ENCODE measurements at places on chromosomes 1 and 21. TPM values are rescaled to one million over a fixed set of nuclear protein-coding genes. Genes with fewer than 3 reads are reported as not detected.
A peak's percentile ranks its signal among the peaks of the same experiment; 100 is the strongest.

The UBIAD1 gene
- total RNA-seq, result 24.0 TPM

The OR2T33 gene
- not detected for total RNA-seq

The CNIH3 gene
- total RNA-seq, result 2.1 TPM

The TMEM79 gene
- 8.2 TPM for total RNA-seq

The LIN28A gene
- not detected for total RNA-seq

The KRTAP19-3 gene
- not detected for total RNA-seq

- H3K27ac ChIP-seq, result no peak overlapping the region
- H3K4me3 ChIP-seq, result no peak overlapping the region
- DNase-seq, result no peak
- H3K4me1 ChIP-seq, result no peaks in the 10 kb centered on the region
- H3K36me3 ChIP-seq, result peaks cover 3% of the 10 kb centered on the region
Observed at GRCh38 chr1:98112626-98113025, 191.8 kb upstream of the DPYD start.

GRCh38 chr1:184970691-184971161, 3.6 kb downstream of the NIBAN1 start:
- H3K4me3 ChIP-seq, result peak overlapping the region; percentile 27
- DNase-seq, result peak; percentile 18
- H3K27me3 ChIP-seq, result peaks cover 6% of the 10 kb centered on the region
- H3K27ac ChIP-seq, result peak overlapping the region; percentile 63
- peaks cover 56% of the 10 kb centered on the region for H3K4me1 ChIP-seq

DNA sequence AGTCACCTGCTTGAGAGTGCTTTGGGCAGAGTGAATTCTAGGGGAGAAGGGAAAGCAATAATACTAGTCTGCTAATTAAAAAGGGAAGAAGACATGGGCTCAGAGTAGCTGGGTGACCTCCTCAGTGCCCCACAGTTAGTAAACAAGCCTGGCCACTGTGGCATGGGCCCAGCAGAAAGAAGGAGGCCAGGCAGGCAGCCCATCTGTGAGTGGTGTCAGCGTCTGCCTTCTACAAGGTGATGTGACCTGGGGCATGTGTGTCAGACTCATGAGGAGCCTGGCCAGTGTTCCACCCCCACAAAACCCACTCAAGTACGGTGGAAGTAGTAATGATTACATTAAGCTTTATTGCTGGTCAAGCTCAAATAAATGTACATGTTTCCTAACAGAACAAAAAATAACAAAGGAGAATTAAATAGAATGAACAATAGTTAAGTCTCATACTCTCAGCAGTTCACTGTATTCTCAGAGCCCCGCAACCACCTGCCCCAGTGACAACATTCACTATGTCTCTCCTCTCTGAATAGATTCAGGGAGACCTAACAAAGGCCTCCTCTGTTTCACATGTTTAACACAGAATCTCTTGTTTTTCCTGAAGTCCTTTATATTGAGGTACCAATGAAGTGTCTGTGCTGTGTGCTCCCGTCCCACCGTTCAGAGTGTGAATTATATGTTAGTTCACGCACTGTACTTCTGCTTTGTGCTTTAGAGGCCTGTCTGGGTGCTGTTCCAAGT, 32.5 kb downstream of the SLC22A15 start:
- no peak for DNase-seq
- H3K36me3 ChIP-seq, result no peaks in the 10 kb centered on the region
- no peak overlapping the region for H3K27ac ChIP-seq
- H3K4me1 ChIP-seq, result peaks cover 10% of the 10 kb centered on the region

DNA sequence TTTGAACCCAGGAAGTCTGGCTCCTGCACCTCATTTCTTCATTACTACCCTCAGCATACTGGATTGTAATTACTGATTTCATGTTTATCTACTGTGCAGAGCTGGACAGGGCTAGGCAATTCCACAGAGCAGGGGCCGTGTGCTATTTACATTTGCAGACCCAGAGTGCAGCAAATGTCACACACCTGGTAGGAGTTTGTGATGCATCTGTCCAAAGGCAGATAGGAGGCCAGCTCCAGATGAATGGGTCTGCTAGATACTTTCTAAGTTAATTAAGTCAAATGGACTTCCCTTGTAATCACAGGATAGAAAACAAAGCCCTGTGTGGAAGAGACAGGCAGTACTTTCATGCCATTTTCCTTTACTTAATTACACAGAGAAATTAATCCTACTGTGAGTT, 46.2 kb downstream of the PGBD5 start:
- no peak overlapping the region for H3K27ac ChIP-seq
- no peaks in the 10 kb centered on the region for H3K4me1 ChIP-seq
- H3K27me3 ChIP-seq, result peaks cover 12% of the 10 kb centered on the region

- no peaks in the 10 kb centered on the region for H3K27me3 ChIP-seq
- H3K4me3 ChIP-seq, result no peak overlapping the region
- H3K27ac ChIP-seq, result no peak overlapping the region
Observed at GRCh38 chr1:87673748-87674147, 345.1 kb downstream of the LMO4 start.

DNA sequence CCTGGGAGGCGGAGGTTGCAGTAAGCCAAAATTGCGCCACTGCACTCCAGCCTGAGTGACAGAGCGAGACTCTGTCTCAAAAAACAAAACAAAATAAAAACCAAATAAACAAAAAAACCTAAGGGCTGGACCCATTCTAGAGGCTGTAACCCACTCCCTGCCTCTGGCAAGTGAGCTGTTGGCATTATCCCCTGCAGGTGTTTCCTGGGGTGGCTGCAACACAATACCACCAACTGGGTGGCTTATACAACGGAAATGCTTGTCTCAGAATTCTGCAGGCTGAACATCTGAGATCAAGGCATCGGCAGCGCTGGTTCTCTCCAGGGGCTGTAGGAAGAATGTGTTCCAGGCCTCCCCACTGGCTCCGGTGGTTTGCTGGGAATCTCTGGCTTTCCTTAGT, 15.2 kb downstream of the LRRC38 start:
- no peaks in the 10 kb centered on the region for H3K4me1 ChIP-seq
- no peaks in the 10 kb centered on the region for H3K27me3 ChIP-seq
- H3K36me3 ChIP-seq, result no peaks in the 10 kb centered on the region
- no peak for DNase-seq
- no peak overlapping the region for H3K4me3 ChIP-seq

Measured in activated CD8-positive, alpha-beta T cell treated with anti-CD3 and anti-CD28 coated beads for 36 hours (primary cell).